ENCODE measurements at places on chromosomes 6 and 20. TPM values are rescaled to one million over a fixed set of nuclear protein-coding genes. Genes with fewer than 3 reads are reported as not detected.

DNA sequence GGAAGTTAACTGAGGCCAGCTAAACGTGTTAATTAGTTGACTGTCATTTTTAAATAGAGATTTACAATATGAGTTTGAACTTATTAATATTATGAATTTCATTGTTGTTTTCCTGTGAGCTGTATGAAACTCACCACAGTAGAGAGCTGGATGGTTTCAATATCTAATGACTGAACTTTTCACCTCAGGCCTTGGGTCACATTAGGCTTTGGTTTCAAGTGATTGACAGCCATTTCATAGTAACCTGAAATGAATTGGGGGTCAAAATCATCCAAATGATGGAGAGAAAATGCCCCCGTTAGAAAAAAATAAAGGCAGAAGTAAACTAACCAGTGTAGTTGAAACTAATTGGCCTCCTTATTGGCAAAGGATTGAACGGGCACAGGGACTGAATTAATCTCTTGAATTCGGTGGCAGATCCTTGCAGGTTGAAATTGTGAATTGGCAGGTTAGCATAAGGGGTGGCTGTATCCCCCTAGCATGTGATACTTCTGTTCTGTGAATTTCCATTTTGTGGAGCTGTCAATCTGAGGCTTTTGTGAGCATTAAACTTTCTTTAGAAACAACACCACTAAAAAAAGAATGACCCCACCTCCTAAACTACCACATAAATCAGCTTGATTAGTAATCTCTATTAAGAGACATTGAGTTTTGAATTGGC lies 155.1 kb upstream of the MMS22L start:
- no peaks in the 10 kb centered on the region for H3K36me3 ChIP-seq
- H3K27me3 ChIP-seq = no peaks in the 10 kb centered on the region
- H3K4me3 ChIP-seq = no peak overlapping the region

DNA sequence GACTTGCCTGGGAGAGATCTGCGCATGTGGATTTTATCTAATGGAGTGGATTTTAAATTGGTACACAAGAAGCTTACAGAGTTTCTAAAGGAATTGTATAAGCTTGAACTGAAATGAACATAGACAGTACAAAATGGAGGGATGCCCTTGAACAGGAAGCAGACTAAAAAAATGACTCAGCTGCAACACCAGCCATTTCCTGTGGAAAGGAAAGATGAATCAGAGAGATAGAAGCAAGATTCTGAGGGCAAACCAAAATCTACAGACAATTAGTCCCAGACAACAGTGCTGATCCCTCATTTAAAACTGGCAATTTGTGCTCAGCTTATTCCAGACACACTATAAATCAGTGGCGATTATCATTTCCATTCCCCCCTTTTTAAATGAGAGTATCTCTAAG lies 114.6 kb upstream of the TCF21 start:
- H3K27ac ChIP-seq = no peak overlapping the region
- DNase-seq = no peak
- no peaks in the 10 kb centered on the region for H3K4me1 ChIP-seq
- H3K4me3 ChIP-seq = no peak overlapping the region
- no peaks in the 10 kb centered on the region for H3K27me3 ChIP-seq
- H3K36me3 ChIP-seq = no peaks in the 10 kb centered on the region

ZNF343 gene
- 5.1 TPM for total RNA-seq

SIRPD gene
- total RNA-seq = not detected

PTK6 gene
- not detected for total RNA-seq

GRCh38 chr6:4435981-4436445 lies 300.6 kb upstream of the ECI2 start:
- H3K4me1 ChIP-seq = no peaks in the 10 kb centered on the region
- DNase-seq = no peak
- H3K27me3 ChIP-seq = no peaks in the 10 kb centered on the region
- no peak overlapping the region for H3K4me3 ChIP-seq

DNA sequence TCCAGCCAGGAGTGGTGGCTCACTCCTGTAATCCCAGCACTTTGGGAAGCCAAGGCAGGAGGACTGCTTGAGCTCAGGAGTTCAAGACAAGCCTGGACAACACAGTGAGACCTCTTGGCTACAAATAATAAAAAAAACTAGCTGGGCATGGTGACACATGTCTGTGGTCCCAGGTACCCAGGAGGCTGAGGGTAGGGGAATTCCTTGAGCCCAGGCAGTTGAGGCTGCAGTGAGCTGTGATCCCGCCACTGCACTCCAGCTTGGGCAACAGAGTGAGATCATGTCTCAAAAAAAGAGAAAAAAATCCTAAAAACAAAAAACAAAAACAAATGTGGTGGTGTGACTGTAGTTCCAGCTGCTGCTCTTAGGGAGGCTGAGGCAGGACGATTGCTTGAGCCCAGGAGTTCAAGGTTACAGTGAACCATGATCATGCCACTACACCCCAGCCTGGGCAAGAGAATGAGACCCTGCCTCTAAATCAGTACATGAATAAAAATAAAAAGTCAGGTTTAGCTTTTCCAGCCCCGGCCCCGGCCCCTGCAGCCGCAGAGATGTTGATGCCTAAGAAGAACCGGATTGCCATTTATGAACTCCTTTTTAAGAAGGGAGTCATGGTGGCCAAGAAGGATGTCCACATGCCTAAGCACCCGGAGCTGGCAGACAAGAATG lies 13.5 kb upstream of the SNRPC start:
- no peaks in the 10 kb centered on the region for H3K36me3 ChIP-seq
- H3K27ac ChIP-seq = no peak overlapping the region

- no peak overlapping the region for H3K4me3 ChIP-seq
- H3K4me1 ChIP-seq = no peaks in the 10 kb centered on the region
- H3K36me3 ChIP-seq = no peaks in the 10 kb centered on the region
- H3K27me3 ChIP-seq = no peaks in the 10 kb centered on the region
These were observed 545.1 kb upstream of the GJE1 start for GRCh38 chr6:141587482-141588266.

PPP1R3G gene
- 8.8 TPM for total RNA-seq

RFX6 gene
- not detected for total RNA-seq

GSTA1 gene
- total RNA-seq = not detected

- H3K27me3 ChIP-seq = no peaks in the 10 kb centered on the region
- H3K27ac ChIP-seq = no peak overlapping the region
- no peak for DNase-seq
- no peak overlapping the region for H3K4me3 ChIP-seq
- H3K36me3 ChIP-seq = no peaks in the 10 kb centered on the region
- peaks cover 15% of the 10 kb centered on the region for H3K4me1 ChIP-seq
These were observed 29.4 kb downstream of the TRPC4AP start for GRCh38 chr20:35063168-35063567.

GRCh38 chr6:160667639-160668481 lies 3.8 kb upstream of the LPA start:
- no peak for DNase-seq
- H3K36me3 ChIP-seq = no peaks in the 10 kb centered on the region
- H3K27ac ChIP-seq = no peak overlapping the region

GRCh38 chr6:100467129-100468015 lies 2.7 kb upstream of the SIM1 start:
- H3K36me3 ChIP-seq = no peaks in the 10 kb centered on the region
- no peak overlapping the region for H3K4me3 ChIP-seq
- no peaks in the 10 kb centered on the region for H3K4me1 ChIP-seq
- H3K27ac ChIP-seq = no peak overlapping the region
- no peak for DNase-seq
- peaks cover 69% of the 10 kb centered on the region for H3K27me3 ChIP-seq

DNA sequence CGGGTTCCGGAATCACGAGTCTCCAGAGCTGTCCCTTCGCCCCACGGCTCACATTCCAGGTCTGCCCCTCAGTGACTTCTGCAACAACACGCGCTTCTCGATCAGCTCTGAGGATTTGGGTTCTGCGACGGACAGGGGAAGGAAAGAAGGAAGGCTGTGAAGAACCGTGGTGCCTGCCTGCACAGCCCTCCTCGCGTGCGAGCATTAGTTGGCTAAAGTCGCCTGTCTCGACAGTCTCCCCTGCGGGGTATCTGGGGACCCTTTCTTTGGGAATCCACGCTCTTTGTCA lies 23.1 kb downstream of the VPS52 start:
- peaks cover 25% of the 10 kb centered on the region for H3K4me1 ChIP-seq
- no peak for DNase-seq
- peak overlapping the region; percentile 93 for H3K27ac ChIP-seq
- H3K36me3 ChIP-seq = no peaks in the 10 kb centered on the region
- no peaks in the 10 kb centered on the region for H3K27me3 ChIP-seq
